ENCODE measurements at places on chromosomes 1 and 21. TPM values are rescaled to one million over a fixed set of nuclear protein-coding genes. Genes with fewer than 3 reads are reported as not detected.

Gene TMEM82
- not detected for total RNA-seq

Gene CYP4B1
- not detected for total RNA-seq

Gene THEMIS2
- 72.0 TPM for total RNA-seq

- no peak for DNase-seq
- peaks cover 9% of the 10 kb centered on the region for H3K36me3 ChIP-seq
- H3K4me3 ChIP-seq: no peak overlapping the region
- peaks cover 5% of the 10 kb centered on the region for H3K4me1 ChIP-seq
Measured at GRCh38 chr1:111778541-111779051, 22.9 kb downstream of the DDX20 start.

DNA sequence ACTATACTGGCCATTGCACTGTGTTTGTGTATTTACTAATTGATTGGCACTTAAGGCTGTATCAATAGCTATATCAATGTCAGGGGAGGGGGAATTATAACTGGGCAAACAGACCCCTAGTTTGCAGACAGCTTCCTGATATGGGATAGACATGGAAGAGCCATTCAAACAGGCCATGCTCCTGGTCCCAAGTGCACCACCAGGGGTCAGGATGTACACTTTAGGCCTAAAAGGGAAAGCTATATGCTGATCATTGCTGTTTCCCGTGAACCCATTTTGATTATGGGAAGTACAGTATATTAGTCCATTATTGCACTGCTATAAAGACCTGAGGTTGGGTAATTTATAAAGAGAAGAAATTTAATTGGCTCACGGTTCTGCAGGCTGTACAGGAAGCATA, 124.9 kb upstream of the BACE2 start:
- H3K36me3 ChIP-seq: no peaks in the 10 kb centered on the region
- DNase-seq: no peak
- H3K4me1 ChIP-seq: no peaks in the 10 kb centered on the region
- H3K27me3 ChIP-seq: peaks cover 50% of the 10 kb centered on the region
- no peak overlapping the region for H3K4me3 ChIP-seq

DNA sequence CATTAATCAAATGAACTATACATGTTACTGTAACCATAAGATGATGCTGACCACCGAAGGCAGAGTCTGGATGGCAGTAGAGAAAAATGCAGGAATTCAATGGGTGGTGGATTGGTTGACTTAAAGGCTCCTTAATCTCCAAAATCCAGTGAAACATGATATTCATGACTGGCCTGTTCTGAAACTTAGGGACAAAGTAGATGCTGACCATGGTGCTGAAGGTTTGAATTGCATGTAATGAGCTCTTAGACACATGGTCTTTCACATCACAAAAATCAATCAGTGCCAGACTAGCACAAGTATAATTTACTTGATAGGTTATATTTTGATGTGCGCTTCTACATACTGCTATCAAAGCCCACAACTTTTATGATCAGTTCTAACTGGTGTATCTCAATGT, 30.9 kb upstream of the NTMT2 start:
- no peaks in the 10 kb centered on the region for H3K4me1 ChIP-seq
- peaks cover 12% of the 10 kb centered on the region for H3K27me3 ChIP-seq
- H3K4me3 ChIP-seq: no peak overlapping the region

DNA sequence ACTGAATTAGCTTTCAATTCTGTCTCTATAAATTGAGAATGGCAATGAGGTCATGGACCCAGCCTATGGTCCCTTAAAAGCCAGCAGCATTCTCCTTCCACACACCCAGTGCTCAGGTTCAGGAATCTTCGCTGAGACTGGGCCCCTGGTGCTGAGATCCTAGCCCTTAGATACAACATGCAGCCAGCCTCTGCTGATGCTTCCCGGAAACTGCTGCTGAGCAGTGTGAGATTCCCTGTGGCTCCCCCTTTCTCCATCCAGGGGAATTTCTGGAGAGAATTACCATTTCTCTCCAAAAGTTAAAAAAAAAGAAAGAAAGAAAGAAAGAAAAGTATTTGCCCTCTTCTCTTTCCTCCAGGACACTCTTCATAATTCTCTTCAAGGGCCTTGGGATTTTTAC, 31.7 kb upstream of the RALGPS2 start:
- peaks cover 4% of the 10 kb centered on the region for H3K27me3 ChIP-seq
- H3K27ac ChIP-seq: no peak overlapping the region
- DNase-seq: no peak

GRCh38 chr21:45993210-45994085, 11.9 kb downstream of the COL6A1 start:
- H3K27me3 ChIP-seq: no peaks in the 10 kb centered on the region
- no peak overlapping the region for H3K27ac ChIP-seq
